ENCODE measurements at places on chromosomes 1 and 21.

DNA sequence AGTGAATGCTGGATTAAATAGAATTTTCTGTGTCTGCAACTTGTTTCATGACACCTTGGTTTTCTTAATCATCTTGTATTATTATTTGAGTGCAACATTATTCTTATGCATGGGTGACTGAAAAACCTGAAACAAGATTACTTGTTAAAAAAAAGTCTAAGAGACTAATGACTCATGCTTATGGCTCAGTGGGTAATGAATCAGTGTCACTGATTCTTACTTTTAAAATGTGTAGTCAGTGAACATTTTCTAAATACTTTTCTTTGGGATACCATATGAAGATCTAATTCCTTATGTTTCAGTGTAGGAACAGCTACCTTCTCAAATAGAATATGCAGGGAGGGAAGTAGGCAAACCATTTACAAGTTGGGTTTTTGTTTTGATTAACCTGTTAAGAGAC is 65.5 kb downstream of the PRKAA2 start:
- DNase-seq, result no peak

DNA sequence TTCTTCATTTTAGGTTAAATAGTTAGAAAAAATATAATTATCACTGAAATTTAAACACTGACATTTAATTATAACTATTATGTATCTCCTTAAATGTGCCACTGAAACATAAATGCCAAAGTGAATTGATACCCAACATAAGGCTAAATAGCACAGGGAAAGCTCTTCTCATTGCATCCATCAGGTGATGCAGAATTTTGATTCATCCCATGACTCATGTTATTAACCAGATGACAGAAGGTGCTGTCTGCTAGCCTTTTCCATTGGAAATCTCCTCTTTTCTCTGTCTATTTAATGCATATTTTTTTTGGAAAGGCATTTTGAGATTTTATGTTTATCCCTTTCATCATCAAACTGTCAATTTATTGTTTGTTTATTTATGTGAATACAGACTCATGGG is 136.8 kb downstream of the KCNK2 start:
- DNase-seq, result no peak

- DNase-seq, result no peak
Observed at GRCh38 chr1:200542162-200542561, 78.4 kb downstream of the KIF14 start.

DNA sequence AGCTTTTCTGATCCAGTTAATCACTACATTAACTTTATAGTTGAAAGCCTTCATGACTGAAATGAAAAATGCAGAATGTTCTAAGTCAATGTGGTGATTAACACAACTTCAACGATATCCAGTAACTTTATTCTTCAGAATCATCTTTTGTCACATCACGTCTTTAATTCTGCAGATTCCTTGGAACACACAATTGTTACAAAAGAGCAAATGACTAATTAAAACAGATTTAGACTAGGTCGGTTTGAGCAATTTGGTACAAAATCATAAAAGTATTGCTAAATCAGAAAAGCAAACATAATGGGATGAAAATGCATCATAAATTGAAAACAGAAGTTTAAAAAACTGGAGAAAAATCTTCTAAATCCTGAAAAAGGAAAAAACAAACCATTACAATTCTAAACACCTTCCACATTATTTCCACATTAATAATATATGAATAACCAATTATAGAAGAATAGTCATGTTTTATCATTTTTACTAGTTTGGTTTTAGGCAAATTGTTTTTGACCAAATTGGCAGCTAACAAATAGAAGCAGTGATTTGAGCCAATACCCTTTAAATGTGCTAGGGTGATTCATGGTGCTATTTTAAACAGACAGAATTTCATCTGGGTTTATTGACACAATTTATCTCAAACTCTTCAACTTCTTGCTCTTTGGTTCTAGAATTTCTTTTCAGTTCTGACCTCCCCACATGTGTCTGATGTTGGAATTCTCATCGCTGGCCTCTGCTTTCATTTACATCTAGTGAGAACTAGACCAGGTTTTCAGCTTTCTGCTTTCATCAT is 468.1 kb upstream of the PTBP2 start:
- DNase-seq, result no peak

GRCh38 chr1:17883136-17883535 is 128.0 kb downstream of the ACTL8 start:
- DNase-seq, result no peak

- DNase-seq, result no peak
Observed at GRCh38 chr1:186854102-186854501, 25.4 kb downstream of the PLA2G4A start.

DNA sequence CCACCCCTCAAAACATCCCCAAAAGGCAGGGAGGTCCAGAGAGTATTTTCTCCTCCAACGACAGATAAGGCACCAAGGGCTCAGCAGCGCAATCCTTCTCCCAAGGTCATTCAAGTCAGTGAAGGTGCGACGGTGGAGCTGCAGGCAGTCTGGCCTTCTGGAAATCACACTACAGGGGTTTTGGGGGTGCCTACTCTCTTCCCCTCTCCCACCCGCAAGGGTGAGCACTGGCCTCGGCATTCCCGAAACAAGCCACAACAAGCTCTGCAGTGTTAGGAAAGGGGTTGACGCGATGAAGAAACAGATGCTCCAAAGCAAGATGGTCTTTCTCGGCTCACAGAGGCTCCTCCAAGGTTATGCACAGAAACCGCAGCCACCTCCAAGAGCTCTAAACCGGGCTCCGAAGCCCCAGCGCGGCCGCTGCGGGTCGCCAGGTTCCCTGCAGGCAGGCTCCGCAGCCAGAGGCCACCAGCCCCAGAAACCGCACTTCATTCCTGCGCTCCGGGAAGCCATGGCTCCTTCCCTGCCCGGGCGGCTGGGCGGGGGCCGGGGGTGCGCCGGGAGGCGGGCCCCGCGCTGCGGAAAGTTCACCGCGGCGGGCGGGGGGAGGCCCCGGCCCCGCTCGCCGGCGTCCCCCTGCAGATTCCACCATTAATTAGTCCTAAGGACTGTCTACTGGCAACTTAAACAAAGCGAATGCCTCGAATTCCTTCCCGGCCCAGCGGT is 1.1 kb downstream of the LUZP1 start:
- DNase-seq, result peak; percentile 16

DNA sequence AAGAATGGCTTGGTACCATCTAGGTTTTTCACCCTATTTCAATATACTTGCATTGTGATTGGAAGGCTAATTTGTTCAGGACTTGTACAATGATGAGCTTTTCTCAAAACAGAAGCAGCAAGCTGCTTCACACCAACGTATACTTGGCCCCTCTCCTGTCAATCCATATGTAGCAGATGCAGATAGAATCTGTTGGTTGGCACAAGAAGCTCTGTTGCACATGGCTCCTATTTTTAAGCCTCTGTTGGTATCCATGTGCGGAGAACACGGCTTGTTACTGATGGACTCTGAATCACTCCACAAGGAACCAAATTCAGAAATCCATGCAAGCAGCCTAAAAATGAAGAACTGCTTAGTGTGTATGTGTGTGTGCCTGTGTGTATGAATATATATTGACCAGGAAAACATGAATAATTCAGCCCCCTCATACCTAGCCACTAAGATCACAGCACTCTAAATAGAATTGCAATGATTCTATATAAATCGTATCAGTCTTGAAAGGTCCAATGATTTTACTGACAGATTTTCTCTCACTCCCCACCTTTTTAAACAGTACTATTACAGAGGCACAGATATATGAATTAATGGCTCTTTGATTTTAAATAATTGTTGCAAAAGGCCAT is 258.4 kb upstream of the DPYD start:
- DNase-seq, result no peak

GRCh38 chr1:241593186-241593585 is 47.0 kb downstream of the CHML start:
- no peak for DNase-seq

- no peak for DNase-seq
Observed at GRCh38 chr1:99662539-99663080, 16.7 kb downstream of the PALMD start.

- no peak for DNase-seq
Observed at GRCh38 chr1:239426821-239427475, 40.6 kb downstream of the CHRM3 start.

DNA sequence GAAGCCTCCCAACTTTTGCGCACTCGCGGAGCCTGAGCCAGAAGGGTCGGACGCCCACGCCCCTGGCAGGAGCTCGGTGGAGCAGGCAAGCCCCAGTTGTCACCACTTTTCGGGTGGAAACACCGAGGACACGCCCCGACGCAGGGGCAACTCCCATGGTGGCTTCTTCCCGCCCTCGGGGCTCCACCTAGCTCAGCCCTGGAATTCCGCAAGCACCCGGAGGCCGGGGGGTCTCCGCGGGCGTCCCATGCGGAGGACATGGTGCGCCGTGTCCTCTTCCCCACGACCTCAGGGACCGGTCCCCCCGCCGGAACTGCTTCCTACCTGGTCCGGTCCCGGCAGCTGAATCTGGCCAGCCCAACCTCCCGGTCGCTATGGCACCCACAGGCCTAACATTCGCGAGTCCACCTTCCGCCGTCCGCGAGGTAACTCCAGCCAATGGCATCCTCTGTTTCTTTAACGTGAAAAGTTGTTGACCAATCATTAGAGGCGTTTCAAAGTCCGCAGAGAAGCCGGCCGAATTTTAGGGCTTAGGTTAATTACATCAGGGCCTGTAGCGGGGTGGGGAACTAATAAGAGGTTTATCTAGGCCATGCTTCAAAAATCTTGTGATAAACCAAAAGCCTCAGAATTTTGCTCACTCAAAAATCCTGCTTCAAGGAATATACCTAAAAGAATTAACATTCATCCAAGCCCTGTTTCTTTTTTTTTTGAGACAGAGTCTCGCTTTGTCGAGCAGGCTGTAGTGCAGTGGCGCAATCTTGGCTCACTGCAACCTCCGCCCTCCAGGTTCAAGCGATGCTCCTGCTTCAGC is at the start of gene STPG1:
STPG1 (minus strand) TSS at position 433 of the 814 bp plus-strand sequence. CDS start 12,394 bp downstream, outside the sequence.
- DNase-seq, result peak; percentile 58

GRCh38 chr1:227898502-227899140 is 49.1 kb downstream of the WNT9A start:
- no peak for DNase-seq

GRCh38 chr1:117696561-117696960 is 90.7 kb downstream of the TENT5C start:
- DNase-seq, result no peak

DNA sequence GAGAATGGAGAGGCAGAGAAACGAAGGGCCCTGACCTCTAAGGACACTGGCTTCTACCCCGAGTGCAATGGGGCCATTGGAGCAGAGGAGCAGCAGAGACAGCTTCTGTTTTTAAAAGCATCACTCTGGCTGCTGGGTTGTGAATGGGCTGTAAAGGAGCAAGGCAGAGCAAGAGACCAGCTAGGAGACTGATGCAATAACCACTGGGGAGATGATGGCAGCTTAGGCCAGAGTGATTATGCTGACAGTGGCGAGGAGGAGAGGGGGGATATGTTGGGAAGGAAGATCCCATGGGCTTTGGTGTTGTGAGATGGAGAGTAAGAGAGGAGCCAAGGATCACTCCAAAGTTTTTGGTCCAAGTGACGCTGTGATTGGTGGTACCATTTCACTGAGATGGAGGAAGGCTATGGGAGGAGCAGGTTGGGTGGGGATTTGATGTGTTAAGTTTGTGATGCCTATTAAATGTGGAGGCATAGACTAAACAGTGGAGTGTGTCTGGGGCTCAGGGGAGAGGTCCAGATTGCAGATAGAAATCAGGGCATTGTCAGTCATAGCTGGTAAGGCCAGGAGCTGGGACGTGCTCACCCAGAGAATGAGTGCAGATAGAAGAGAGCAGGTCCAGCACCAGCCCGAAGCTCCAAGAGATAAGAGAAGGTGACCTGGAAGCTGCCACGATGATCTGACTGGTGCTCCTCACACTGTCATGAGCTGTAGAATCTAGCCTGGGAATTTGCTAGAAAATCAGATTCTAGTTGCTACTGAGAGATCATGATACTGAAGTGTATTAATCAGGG is 11.0 kb downstream of the TRAF5 start:
- no peak for DNase-seq

DNA sequence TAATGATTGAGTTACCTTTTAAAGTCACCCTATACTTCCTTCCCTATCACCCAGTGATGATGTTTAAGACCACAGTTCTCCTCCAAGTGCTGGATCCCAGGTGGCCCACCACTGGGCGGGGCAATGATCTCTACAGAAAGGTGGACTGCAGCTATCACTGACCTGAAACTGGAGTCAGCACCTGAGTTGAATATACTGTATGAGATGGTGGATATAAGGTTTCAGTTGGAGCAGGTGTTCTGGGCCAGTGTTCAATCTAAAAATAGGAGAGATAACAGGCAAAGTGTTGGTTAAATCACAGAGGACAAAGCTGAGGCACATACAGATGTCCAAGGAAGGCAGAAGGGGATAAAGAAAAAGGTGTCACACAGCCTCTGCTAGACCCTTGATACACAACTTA is 96.6 kb downstream of the SIPA1L2 start:
- no peak for DNase-seq

- no peak for DNase-seq
Observed at GRCh38 chr1:167473761-167474160, 44.6 kb downstream of the CD247 start.

DNA sequence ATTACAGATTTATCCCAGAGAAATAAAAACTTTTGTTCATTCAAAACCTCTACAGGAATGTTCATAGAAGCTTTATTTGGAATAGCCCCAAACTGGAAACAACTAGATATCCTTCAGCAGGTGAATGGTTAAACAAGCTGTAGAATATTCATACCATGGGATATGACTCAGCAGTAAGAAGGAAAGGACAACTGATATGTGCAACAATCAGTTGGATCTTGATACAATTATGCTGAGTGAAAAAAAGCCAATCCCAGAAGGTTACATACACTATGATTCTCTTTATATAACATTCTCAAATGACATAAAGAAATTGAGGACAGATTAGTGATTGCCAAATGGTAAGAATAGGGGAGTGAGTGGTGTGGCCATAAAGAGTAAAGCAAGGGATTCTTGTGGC is 376.7 kb downstream of the S1PR1 start:
- DNase-seq, result no peak

- DNase-seq, result no peak
Observed at GRCh38 chr1:58500043-58500442, 46.5 kb downstream of the OMA1 start.

- DNase-seq, result no peak
Observed at GRCh38 chr1:19960591-19960990, 18.8 kb downstream of the PLA2G2A start.

DNA sequence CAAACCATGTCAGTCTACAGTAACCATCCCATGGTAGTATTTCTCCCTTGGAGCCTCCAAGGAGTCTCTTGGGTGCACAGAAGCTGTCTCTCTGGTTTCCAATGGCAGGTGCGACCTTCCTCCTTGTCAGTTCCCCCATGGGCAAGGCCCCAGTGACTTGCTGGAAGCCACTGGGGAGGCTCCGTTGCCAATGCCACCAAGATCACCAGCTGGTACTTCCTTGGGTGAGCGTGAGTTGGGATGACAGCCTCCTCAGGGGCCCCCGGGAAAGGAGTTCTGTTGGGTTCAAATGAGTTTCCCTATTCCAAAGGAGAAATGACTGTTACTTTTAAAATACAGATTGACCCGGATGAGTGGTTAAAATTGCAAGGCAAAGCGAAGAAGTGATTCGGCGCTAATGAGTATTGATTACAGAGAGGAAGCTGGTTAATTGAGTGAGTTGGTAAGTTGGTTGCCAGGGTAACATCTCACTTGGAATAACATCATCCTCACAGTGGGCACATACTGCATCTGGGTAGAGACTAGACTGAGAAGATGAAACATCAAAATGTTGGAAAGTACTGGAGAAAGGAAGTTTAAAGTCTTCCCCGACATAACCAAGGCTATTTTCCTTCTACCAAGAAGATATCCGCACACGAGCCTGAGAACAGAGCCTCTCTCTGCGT is 53.0 kb upstream of the LAPTM5 start:
- no peak for DNase-seq

- no peak for DNase-seq
Observed at GRCh38 chr1:32891241-32891570, 4.9 kb downstream of the HPCA start.

- DNase-seq, result no peak
Observed at GRCh38 chr1:204503122-204503912, 8.7 kb upstream of the PIK3C2B start.

All from activated CD4-positive, alpha-beta T cell treated with anti-CD3 and anti-CD28 coated beads, Interleukin-2, amount 50 U/mL, for 4 hours (primary cell).